ENCODE measurements at places on chromosomes 1 and 21. TPM values are rescaled to one million over a fixed set of nuclear protein-coding genes. Genes with fewer than 3 reads are reported as not detected.

The RGS18 gene
- 1.4 TPM for total RNA-seq

The CA14 gene
- not detected for total RNA-seq

The GBP4 gene
- total RNA-seq: 1.3 TPM

GRCh38 chr1:198423673-198424072 lies 116.8 kb downstream of the ATP6V1G3 start:
- no peak overlapping the region for H3K27ac ChIP-seq
- no peaks in the 10 kb centered on the region for H3K4me1 ChIP-seq
- no peak overlapping the region for H3K4me3 ChIP-seq
- H3K36me3 ChIP-seq: no peaks in the 10 kb centered on the region

- H3K4me1 ChIP-seq: no peaks in the 10 kb centered on the region
- H3K27me3 ChIP-seq: no peaks in the 10 kb centered on the region
- no peak for DNase-seq
- no peaks in the 10 kb centered on the region for H3K36me3 ChIP-seq
- H3K4me3 ChIP-seq: no peak overlapping the region
Observed at GRCh38 chr1:73800376-73800775, 397.6 kb downstream of the LRRIQ3 start.

- no peak for DNase-seq
- H3K27ac ChIP-seq: no peak overlapping the region
- H3K4me3 ChIP-seq: no peak overlapping the region
- H3K4me1 ChIP-seq: no peaks in the 10 kb centered on the region
- H3K27me3 ChIP-seq: no peaks in the 10 kb centered on the region
Observed at GRCh38 chr1:35223084-35223630, 30.2 kb upstream of the SFPQ start.

DNA sequence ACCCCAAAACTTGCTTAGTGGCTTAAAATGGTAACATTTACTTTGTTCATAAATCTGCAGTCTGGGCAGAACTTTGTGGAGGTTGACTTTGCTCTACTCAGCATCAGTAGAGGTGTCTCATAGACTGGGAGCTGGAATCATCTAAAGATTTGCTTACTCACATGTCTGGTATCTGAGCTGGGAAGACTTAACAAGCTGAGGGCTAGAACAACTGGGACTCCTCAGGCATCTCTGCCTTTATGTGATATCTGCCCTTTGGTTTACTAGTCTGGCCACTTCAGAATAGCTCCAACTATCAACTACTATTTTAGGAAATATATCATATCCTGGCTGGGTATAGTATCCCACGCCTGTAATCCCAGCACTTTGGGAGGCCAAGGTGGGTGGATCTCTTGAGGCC lies 82.5 kb downstream of the C4BPA start:
- no peaks in the 10 kb centered on the region for H3K27me3 ChIP-seq
- no peak for DNase-seq
- H3K27ac ChIP-seq: no peak overlapping the region
- no peak overlapping the region for H3K4me3 ChIP-seq

GRCh38 chr1:42479621-42480020 lies 16.5 kb downstream of the CCDC30 start:
- no peaks in the 10 kb centered on the region for H3K4me1 ChIP-seq
- DNase-seq: no peak
- H3K27me3 ChIP-seq: no peaks in the 10 kb centered on the region

DNA sequence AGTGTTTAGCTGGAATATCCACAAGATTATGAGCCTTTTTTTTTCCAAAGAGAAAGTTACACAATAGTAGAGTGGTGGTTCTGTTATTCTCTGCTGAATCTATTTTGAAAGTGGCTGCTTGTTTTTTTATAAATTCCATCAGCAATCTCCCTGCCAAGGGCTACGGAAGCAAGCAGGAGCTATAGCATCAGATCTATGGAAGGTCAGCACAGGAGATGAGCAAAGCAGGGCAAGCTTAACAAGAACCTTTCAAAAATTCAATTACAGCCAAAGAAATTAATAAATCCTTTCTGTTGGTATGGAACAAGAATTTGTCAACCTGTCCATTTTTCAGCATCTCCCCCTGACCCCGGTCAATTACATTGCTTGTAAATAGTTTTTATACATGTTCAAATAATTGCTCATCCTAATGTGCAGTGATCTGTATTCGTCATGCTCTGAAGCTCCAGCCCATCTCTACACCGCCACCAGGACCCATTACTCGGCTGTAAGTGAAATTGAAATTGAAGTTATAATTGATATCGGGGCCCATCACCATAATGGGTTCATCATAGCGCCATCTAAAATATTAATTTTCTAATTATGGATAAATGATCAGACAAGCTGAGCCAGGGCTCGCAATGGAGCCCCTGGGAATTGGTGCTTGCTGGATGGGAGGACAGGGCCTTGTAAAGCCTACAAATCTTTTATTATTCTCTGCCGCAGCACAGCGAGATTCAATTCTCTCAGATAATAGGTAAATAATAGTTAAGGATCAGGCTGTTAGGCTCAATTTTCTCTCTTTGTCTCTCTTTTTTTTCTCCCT lies 215.1 kb downstream of the ATG4C start:
- H3K27me3 ChIP-seq: no peaks in the 10 kb centered on the region
- no peak overlapping the region for H3K27ac ChIP-seq
- no peak overlapping the region for H3K4me3 ChIP-seq
- H3K36me3 ChIP-seq: no peaks in the 10 kb centered on the region
- no peaks in the 10 kb centered on the region for H3K4me1 ChIP-seq

All from pancreas (tissue), 10 donors.